ENCODE measurements at places on chromosomes 12 and 14.

GRCh38 chr14:92122761-92123160 is 992 bp downstream of the CPSF2 start:
- DNase-seq, result no peak

- DNase-seq, result no peak
These were observed 16.2 kb downstream of the ACIN1 start for GRCh38 chr14:23078692-23079116.

- no peak for DNase-seq
These were observed 83.5 kb downstream of the CAND1 start for GRCh38 chr12:67352682-67353081.

DNA sequence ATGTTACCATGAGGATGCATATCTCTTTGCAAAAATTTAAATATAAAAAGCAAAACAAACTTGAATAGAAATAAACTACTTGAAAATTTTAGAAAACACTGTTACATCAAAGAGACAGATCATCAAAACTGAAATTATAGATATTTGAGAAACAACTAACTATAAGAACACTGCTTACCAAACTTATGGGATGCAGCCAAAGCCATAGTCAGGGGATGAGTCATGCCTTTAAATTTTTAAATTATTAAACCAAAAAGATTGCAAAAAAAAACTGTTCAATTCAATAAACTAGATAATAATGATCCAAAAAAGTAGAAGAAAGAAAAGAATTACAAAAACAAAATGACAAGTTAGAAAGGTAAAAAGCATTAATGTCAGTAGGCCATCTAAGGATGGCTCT is 7.5 kb downstream of the BDKRB2 start:
- DNase-seq, result no peak

DNA sequence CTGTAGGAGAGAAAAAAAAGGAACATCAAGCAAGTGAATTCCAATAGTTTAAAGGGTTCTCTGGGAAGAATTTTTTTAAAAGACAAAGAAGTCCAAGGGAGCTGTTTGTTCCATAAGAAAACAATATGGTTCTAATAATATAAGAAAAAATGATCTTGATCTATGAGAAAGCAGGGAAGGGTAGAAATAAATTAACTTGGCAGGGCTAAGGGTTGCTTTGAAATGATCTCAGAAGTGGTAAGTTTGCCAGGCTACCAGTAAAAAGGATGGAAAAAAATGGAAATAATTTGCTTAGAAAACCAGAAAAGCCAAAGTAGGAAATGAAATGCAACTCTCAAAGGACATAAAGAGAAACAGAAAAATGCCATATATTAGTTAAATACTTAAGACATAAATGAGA is 41.7 kb upstream of the EMP1 start:
- DNase-seq, result no peak

- no peak for DNase-seq
These were observed 53.6 kb downstream of the R3HDM2 start for GRCh38 chr12:57377103-57377840.

DNA sequence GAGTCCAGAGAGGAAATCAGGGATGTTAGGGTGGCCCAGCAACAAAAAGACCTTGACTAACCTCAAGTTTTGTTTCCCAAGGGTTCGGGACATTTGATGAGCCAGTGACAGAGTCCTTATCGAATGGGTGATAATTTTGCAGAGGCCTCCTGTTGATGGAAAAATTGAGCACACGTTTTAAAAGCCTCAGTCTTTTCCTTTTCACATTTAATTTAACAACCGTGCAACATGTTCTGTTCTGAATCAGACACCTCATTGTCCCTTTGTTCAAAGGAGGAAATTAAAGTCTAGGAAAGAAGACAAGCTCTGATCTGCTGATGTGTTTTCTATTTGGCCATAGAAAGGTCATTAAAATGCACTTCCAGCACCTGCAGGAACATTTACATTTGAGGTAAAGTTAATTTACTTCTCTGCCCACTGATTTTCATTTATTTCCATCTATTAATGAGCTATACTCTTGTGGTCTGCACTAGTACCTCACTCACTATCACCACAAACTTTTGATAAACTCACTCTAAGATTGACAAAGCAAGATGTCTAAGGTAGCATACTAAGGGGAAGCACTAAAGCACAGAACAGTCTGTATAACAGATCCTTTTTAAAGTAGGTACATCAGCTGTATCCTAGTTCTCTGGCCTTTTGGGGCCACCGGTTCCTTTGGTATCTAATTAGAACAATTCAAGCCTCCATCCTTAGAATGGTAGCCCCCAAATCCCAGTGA is 147.0 kb downstream of the RPAP3 start:
- no peak for DNase-seq

DNA sequence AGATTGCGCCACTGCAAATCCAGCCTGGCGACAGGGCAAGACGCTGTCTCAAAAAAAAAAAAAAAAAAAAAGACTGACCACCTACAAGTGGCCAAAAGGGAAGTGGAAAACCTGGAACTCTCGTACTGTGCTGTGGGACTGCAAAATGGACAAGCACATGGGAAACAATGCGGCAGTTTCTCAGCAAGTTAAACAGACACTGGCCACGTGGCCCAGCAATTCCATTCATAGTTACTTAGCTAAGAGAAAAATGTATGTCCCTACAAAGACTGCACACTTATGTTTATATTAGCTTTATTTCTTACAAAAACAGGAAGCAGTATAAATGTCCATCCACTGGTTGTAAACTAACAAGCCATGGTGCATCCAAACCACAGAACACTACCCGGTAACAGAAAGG is 5.6 kb downstream of the CHFR start:
- DNase-seq, result no peak

DNA sequence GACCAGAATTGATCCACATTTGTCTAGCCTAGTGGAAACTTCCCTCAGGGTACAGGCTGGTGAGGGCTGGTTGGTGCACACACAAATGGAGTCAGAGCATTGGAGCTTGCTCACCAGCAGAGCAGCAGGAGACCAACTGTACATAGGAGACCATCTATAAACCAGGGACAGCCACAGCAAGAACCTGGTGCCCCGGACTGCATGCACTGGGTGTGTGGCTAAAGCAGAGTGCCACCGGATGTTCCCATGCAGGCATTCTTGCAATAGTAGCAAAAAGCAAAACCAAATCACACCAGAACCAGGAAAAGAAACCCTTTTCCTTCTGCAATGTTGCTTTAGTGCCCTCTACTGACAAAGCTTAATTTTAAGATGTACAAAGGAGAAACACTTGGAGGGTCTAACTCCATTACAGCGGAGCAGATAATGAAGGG is 136.4 kb downstream of the MDGA2 start:
- DNase-seq, result no peak

- no peak for DNase-seq
These were observed 21.3 kb downstream of the ACTN1 start for GRCh38 chr14:68957775-68958174.

GRCh38 chr12:18165422-18165871 is 75.5 kb upstream of the RERGL start:
- DNase-seq, result no peak

DNA sequence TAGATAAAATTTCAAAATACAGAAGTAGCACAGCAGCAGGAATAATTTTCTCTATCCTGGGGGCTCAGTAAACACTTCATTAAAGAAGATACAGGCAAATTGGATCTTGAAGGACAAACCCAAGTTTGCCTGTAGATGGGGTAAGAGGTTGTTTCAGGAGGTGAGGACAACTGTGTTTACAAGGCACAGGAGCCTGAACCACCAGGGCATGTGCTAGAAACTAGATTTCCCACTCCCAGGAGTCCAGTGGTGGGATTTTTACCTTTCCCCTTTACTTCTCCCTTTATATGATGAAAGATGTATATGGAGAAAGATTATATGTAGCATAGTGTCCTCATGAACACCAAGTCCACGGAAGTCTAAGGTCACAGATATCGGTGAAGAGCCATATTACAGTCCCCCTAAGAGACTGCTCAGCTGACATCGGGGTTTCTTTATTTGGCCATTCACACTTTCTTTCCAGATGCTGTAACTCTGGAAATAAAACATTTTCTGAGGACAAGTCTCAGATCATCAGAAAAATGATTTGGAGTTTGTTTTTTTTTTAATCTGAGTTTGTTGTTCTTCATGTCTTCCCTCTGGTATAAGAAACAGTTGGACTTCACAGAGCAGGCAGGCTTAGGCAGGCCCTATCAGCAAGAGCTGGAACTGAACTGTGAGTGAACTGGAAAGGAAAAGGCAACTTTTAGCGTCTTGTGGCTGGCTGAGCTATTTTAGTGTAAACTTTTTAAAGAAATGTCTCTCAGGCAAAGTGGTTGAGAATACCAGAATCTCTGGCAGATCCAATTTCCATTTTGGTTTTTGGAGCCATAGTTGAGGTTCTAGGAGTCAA is 8.0 kb upstream of the EVL start:
- DNase-seq, result no peak

DNA sequence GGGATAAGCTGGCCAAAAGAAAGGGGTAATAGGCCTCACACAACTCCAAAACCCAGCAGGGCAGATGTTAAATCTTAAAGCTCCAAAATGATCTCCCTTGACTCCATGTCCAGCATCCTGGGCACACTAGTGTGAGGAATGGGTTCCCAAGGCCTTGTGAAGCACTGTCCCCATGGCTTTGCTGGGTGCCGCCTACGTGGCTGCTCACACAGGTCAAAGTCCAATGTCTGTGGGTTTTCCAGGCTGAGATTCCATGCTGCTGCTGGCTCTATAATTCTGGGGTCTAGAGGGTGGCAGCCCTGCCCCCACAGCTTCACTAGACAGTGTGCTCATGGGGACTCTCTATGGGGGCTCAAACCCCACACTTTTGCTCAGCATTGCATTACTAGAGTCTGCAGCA is 145.3 kb upstream of the GRIN2B start:
- DNase-seq, result no peak

DNA sequence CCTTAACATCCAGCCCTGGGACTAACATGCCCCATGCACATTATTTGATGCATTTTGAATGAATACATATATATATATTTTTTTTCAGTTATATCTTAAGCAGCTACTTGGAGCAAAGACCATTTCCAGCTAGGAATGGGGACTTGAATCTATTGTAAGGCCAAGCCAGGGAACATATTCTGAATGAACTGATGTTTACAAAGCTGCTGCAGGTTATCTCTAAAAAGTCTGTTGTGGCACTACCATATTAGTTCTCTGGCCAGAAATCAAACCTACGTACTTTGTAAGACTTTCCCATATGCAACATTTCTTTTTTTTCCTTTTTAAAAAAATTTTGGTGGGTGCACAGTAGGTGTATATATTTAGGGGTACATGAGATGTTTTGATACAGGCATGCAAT is 43.4 kb downstream of the PELI2 start:
- no peak for DNase-seq

DNA sequence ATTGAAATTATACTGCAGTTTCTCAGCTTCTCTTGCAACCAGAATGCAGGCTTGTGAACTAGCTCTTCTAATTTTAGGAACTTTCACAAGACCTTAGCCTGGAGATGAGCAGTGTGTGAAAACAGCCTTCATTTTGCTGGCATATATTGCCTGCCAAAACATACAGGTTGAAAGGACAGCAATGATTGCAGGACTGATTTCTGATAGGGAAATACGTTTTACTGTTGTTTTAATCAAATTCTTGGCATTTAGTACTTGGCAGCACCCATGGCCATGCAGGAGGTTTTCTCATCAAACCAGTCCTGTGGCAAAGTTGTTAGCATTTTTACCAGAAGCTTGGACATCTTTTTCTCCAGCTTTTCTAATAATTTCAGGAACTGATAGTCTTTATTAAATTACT is 91.9 kb upstream of the MUCL1 start:
- DNase-seq, result no peak

DNA sequence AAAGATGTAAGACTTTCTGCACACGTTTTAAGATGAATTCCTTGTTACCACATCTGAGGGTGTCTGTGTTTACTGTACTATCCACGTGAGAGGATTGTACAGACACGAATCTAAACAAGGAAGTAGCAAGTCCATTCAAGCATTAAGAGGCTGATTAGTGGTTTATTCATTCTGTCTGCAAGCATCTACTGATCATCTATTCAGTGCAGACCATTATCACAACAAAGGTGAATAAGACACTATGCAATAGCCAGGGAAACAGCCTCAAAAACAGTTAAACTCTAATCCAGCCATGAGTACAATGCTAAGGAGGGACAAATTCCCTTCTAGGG is 111.6 kb upstream of the PZP start:
- no peak for DNase-seq

DNA sequence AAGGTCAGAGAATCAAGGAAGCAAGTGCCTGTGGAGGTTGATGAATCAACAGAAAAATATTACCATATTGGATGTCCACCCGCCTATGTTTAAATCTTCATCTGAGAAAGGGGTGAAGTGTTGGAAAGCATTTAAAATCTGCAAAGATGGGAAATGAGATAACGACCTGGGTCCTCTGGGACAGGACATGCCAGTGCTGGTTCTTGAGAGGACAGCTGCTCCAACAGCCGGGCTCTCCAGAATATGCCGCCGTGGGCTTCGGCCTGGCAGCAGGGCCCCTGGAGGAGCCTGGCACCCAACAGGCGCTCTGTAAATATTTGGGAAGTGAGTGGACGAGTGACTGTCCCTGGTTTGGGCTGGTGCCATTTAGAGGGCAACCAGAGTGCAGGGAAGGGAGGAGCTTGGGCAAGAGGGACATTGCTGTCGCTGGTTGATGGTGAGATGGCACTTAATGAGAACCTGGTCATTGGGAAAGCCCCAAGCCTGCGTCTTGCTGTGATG is 129.9 kb downstream of the KCNA5 start:
- DNase-seq, result no peak

- DNase-seq, result no peak
These were observed 3.1 kb downstream of the C14orf180 start for GRCh38 chr14:104582662-104583061.

DNA sequence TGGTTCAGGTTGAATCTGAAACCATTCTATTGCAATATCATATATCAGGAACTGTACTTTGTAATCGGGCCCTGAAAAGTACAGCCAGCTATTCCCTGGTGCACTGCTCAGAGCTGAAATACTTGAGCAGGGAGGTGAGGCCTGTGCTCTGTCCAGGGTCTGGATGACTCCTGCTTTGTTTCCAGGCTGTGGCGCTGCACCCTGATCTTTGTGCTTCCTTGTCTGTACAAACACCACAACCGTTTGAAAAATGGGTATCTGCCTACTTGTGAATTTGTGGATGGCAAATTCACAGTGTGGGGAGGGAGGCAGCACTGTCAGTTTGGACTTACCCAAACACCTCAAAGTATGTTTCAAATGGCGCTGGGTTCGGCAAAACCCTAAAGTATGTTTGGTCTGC is 155.4 kb upstream of the FAR2 start:
- DNase-seq, result no peak

Measured in NT2/D1 (cell line).